ENCODE measurements at places on chromosomes 12 and 14.

DNA sequence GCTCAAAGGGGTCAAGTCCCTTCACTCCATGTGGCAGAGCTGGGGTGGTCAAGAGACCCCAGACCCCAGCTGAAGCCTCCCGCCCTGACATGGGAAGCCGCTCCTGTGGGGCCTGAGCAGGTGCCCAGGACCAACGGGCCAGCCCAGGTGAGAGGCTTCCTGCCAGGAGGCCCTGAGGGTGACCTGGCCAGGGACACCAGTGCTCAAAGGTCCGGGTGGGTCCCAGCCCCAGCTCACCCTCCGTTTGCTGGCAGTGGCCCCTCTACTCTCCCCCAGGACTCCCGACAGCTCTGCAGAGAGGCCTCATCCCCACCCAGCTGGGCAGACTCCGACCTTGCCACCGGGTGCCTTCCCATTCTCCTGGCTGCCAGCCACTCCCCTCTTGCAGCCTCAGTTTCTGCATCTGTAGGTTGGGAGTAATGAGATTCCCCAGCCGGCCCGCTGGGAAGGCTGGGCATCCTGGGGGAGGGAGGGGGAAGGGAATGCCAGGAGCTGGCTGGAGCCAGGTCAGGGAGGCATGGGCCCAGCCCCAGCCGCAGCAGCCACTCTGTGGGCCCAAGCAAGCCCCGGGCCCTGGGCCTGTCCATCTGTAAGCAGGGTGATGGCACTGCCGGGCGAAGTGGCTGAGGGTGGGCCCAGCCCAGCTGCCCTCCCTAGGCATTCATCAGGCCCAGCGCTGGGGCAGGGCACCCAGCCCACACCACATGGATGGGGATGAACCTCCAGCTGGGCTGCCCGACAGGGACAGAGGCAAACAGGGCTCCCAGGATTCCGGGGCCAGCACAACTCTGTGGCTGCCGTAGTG, 10.3 kb upstream of the INF2 start:
- no peak for DNase-seq

- no peak for DNase-seq
These were observed 24.2 kb downstream of the HIP1R start for GRCh38 chr12:122859303-122860039.

DNA sequence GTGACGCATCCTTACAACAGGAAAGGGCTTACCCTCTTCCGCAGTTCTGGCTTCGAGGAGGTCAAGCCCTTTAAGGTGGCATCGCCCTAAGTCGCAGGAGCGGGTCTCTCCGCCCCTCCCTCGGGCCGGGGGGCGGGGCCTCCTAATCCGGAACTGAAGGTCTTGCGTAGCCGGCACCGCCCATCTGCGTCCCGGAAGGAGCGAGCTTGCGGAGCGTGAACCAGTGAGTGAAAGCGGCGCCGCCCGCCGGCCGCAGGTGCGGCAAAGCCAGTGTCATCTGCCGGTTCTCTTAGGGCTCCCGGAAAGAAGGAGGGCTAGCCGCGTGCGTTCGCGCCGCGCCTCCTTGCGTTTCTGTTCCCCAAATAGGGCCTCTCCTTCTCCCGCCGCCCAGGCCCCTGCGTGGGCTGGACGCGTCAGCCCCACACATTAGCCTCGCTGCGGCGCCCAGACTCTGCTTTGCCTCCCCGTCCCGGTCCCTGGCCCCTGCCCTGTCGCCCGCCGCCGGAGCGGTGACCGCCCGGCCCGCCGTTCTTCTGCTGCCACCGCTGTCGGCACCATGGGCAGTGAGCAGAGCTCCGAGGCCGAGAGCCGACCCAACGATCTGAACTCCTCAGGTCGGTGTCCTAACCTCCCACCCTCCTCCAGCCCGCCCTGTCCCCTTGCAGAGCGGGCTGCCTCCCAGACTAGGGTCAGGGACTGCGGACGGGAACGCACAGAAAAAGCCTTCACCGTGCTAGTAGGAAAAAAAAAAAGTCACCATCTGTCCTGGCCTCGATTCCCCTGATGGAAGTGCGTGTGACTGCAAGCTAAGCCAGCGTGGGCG, at the start of gene BORCS5:
TSS of gene BORCS5 (plus strand) at position 183 of the 823 bp plus-strand sequence. CDS start at position 557, 374 bp downstream.
- peak; percentile 100 for DNase-seq

DNA sequence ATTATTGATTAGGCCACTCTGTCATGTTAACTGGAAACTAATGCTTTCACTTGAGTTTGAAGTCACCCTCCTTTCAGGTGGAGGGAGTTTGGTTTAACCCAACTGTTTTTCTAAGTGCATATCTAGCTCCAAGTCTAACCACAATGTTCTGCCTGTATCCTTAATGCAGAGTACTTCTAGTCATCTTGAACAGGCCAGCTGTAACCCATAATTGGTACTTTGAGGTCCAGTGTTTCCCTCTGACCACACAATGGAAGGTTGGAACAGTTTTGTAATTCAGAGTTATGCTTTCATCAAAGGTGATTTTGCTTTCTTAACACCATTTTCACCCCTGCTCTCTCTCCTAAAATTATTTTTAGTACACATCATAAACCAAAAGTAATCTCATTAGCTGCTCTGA, 237.2 kb upstream of the DCN start:
- no peak for DNase-seq

GRCh38 chr12:17372508-17372907, 717.5 kb downstream of the RERGL start:
- no peak for DNase-seq

DNA sequence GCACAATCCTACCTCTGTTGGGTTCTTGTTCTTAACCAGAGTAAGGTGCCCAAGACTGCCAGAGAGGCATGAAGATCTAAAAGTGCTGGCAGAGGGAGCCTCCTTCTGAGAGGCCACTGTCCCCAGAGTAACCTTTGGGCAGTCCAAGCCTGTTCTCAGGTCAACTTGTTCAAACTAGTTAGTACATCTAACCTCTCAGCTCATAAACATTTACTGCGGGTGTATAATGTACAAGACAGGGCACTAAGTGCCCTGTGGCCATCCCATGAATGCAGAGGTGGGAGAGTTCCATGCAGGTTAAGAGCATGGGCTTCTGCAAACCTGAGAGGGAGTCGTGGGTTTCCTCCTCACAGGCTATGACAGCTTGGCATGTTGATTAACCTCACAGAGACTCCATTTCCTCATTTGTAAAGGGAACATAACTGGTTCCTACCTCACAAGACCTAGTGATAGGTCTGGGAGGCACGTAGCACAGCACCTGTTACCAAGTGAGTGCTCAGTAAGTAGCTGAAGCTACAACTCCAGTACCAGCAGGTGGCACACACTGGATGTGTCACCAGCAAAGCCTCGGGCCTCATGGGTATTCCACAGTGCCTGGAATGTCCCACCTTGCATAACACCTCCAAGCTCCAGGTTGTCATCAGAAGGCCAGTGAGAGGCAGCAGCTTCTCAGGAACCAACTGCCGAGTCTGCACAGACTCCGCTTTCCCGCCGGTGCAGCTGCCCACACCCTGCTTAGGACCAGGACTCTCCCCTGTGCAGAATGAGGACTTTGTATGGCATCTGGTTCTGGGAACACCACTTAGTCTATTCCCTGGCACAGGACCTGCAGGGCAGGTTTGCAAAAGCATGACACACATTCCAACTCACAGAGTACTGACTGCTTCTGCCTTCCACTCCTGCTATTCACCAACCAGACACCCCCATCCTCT, 4.4 kb downstream of the VDR start:
- DNase-seq: no peak

Data from GM06990 (cell line).